Activated T-helper 17 cell treated with anti-CD3 and anti-CD28 coated beads, Interleukin-2, amount 50 U/mL, for 72 hours (primary cell): ENCODE measurements at places on chromosomes 2 and 18.

DNA sequence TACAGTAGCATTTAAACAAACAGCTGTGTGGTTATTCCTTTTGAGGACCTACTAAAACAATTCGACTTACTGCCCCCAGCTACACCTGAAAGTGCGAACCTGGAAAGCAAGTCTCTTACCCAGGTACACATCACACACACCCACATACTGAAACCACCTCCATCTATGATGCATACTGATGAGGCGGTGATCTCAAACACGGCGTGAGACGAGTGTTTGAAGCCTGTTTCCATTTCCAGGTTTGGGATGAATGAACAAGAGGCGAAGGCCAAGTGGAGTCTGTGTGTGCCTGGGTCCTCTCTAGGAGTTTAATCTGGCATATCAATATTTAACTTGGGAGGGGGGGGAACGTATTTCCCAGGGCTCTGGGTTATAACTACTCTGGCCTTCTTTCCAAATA is 1.6 kb downstream of the TMEM185B start:
- ATAC-seq = peak; percentile 25

- ATAC-seq = no peak
Observed at GRCh38 chr2:76281156-76281841, 570.6 kb upstream of the GCFC2 start.

- no peak for ATAC-seq
Observed at GRCh38 chr2:168155046-168155445, 92.3 kb downstream of the STK39 start.

- ATAC-seq = no peak
Observed at GRCh38 chr2:179546656-179547055, 282.0 kb upstream of the SESTD1 start.

- ATAC-seq = no peak
Observed at GRCh38 chr2:141513853-141514252, 617.0 kb downstream of the LRP1B start.

DNA sequence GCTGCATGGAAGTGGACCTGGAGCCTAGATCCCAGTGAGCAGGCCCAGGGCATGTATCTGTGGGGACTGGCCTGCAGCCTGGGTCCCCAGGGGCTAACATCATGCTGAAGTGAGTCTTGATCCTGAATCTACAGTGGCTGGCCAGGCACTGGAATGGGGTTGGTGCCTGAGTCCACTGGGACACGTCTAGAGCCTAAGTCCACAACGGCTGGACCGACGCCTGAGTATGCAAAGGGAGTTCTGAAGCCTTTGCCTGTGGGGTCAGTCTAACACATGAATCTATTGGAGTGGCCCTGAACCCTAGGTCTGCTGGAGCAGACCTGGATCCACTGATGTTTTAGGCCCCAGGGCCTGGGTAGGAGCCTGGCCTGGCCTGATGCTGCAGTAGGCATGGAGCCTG is 665.5 kb downstream of the DCDC2C start:
- no peak for ATAC-seq

- no peak for ATAC-seq
Observed at GRCh38 chr18:51582551-51582950, 385.1 kb upstream of the MEX3C start.

- peak; percentile 31 for ATAC-seq
Observed at GRCh38 chr2:136052369-136053362, 65.3 kb downstream of the CXCR4 start.

GRCh38 chr2:73324126-73324725 is 30.9 kb upstream of the EGR4 start:
- ATAC-seq = no peak

DNA sequence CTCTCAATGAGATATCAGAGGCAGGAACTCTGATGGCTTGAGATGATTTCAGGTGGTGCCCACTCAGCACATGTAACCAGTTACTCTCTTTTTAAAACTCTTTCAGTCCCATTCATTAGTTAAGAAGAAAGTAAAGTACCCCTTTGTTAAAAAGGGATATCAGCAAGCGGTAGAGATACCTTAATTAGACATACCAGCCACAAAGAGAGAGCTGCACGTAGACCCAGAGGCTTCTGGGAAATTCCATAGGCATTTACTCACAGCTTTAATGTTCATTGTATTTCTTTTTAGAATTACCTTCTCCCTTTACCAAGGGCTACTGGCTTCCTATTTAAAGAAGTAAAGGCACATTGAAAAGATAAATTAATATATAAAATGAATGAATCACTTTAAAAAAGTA is 63.3 kb downstream of the LYPD6B start:
- no peak for ATAC-seq

- ATAC-seq = no peak
Observed at GRCh38 chr2:223943561-223944008, 1.6 kb downstream of the WDFY1 start.

- ATAC-seq = no peak
Observed at GRCh38 chr18:13570856-13571495, 155.4 kb downstream of the FAM210A start.

- no peak for ATAC-seq
Observed at GRCh38 chr2:17171446-17172049, 346.7 kb downstream of the RAD51AP2 start.

- no peak for ATAC-seq
Observed at GRCh38 chr18:31943878-31944816, 1.2 kb upstream of the TRAPPC8 start.

- no peak for ATAC-seq
Observed at GRCh38 chr2:127562936-127563335, 27.5 kb downstream of the MYO7B start.

GRCh38 chr2:188518381-188518780 is 226.7 kb downstream of the GULP1 start:
- no peak for ATAC-seq

GRCh38 chr2:170270278-170270864 is 92.4 kb downstream of the MYO3B start:
- ATAC-seq = no peak

GRCh38 chr18:5914016-5914415 is 18.7 kb upstream of the TMEM200C start:
- ATAC-seq = no peak

- ATAC-seq = no peak
Observed at GRCh38 chr2:133382566-133382965, 185.7 kb downstream of the NCKAP5 start.

DNA sequence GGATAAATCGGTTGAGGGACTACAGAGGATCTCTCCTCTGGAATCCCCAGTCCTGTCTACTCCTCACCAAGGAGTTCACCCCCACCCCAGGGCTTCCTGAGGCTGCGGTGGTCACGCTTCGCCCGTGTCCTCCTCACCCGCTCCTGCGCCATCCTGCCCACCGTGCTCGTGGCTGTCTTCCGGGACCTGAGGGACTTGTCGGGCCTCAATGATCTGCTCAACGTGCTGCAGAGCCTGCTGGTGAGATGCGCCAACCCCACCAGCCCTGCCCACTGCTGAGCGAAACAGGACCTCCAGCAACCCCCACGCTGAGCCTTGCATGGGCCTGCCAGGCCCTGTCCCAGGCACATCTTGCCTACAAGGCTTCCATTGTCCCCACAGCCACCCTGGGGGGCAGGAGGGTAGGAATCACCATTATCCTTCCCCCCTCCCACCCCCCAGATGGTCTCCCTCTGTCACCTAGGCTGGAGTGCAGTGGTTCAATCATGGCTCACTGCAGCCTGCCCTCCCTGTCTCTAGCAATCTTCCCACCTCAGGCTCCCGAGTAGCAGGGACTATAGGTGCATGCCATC is 6.7 kb upstream of the CTDSP1 start:
- no peak for ATAC-seq

DNA sequence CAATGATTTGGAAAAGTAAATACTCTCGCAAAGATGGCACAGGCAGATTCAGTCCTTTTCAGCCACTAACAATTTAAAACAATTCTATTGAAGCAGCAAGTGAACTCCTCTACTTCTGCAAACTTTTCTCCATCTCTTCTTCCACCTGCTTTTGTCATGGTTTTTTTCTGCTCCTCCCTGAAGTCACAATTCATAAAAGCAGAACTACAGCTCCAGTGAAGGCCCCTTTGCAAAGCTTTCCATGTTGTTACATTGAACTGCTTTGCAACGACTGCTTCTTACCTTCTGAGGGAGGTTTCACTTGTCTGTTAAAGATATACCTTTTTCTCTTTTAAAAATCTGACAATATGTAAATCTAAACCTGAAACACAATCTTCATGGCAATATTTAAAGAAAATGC is 3.7 kb upstream of the SERTAD2 start:
- no peak for ATAC-seq

GRCh38 chr2:158391876-158392275 is 64.7 kb downstream of the CCDC148 start:
- peak; percentile 90 for ATAC-seq

DNA sequence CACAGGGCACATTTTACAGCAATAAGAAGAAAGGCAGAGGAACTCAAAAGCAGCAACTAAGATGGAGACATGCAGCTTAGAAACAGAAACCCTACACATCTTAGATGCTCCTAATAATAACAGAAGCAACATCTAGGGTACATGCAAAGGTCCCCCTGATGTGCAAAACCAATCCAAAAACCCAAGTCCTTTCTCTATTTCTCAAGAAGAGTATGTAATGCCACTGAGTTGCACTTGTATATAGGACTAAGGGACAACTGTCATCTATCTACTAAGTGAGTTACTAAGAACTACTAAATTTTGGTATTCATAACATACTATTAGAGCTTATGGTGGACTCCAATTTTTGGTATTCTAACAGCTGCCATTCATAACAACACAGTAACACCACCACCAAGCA is 28.4 kb downstream of the HNRNPLL start:
- peak; percentile 29 for ATAC-seq

GRCh38 chr2:82155469-82155868 is 1850.9 kb upstream of the LRRTM1 start:
- no peak for ATAC-seq

GRCh38 chr2:221447310-221447709 is 124.8 kb downstream of the EPHA4 start:
- ATAC-seq = no peak

GRCh38 chr2:88077080-88077479 is 9.5 kb downstream of the SMYD1 start:
- no peak for ATAC-seq

- no peak for ATAC-seq
Observed at GRCh38 chr2:109351164-109351756, 222.3 kb downstream of the SH3RF3 start.

GRCh38 chr2:3285901-3286645 is 91.5 kb downstream of the EIPR1 start:
- ATAC-seq = no peak
